HuH-7 (cell line): ENCODE measurements at places on chromosomes 4 and X.

GRCh38 chr4:125573786-125574185, 259.0 kb downstream of the FAT4 start:
- no peak for DNase-seq

- DNase-seq, result peak; percentile 29
Observed at GRCh38 chr4:1246901-1247863, 1.7 kb downstream of the CTBP1 start.

DNA sequence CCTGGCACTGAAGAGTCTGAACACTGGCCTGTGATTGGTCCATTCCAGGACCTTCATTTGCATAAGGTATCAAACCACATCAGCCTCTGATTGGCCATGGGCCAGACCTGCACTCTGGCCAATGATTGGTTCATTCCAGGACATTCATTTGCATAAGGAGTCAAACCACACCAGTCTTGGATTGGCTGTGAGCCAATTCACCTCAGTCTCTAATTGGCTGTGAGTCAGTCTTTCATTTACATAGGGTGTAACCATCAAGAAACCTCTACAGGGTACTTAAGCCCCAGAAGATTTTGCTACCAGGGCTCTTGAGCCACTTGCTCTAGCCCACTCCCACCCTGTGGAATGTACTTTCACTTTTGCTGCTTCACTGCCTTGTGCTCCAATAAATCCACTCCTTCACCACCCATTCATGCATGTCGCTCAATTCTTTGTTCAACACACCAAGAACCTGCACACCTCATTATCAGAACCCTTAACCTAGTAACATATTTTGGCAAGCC, 14.2 kb upstream of the HERC5 start:
- no peak for DNase-seq

DNA sequence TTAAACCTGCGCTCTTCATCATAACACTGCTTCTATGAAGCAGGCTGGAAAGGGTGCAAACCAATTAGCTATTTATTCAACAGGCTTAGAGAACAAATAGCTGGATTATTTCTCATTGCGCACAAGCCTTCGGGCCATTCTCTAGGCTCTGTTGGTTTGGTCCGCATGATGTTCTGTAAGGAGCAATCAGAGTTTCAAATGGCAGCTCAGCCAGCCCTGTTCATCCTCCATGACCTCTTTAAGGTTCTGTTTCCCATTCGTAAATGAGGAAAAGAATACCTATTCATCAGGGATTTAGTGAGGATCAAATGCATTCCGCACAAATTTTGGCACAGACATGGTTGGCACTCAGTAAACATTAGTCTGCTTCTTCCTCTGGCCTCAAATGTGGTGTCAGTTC, 15.5 kb upstream of the GPM6A start:
- no peak for DNase-seq

GRCh38 chr4:95798727-95799126, 41.2 kb upstream of the PDHA2 start:
- DNase-seq, result no peak

DNA sequence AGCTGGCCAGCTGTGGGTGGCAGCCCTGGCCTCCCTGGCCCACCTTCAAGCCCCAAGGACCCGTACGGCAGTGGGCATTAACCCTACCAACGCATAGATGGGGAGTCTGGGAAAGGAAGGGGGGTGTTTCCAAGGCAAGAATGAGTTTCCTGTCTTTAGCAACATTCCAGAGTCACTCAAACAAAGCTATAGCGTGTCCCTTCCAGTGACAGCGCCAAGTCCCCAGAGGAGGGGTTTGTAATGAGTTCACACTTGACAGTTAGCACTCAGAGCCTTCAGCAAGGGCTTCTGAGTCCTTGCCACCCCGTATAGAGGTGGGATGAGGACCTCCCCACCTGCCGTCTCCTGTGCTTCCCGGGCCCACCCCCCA, 1.8 kb downstream of the BGN start:
- DNase-seq, result no peak

DNA sequence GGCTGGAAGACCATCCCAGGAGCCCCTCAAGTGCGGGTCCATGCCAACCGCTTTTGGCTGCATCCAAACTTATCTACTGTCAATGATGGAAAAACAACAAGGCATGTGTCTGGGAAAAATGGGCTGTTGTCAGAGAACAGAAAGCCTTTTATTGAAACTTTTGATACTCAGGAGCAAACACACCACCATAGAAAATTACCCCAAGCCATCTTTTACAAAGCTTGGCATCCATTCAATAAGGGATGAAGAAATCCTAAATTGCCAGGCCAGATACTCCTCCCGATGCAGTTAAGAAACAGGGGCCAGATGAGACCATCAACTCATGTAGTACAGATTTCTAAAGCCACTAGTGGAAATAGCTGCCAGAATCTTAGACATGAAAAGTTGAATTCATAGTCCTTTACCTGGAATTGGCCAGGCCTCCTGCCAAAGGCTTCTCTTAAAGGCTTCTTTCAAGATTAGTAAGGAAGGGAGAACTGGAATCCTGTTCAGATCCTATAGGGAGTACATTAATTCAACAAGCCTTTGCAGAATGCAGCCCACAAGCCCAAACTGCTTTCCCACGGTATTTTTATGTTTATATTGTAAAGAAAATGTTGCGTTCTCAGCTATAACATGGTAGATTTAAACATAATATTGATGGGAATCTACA, 145.4 kb upstream of the MAP3K15 start:
- no peak for DNase-seq

DNA sequence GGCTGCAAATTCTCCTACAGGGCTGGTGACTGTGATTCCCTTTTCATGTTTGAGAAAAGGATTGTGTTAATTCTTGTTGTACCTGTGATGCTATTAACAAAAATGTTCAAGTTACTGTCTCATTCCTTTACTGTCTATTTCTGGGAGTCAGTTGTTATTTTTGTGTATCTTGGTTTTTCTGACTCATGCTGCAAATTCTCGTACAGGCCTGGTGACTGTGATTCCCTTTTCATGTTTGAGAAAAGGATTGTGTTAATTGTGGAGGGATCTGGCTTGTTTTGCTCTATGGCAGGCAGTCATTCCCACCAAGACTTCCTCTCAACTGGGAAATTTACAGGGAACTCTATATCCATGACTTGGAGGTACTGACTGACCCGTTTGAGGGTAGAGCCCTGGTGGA, 693.4 kb upstream of the INTU start:
- DNase-seq, result no peak

GRCh38 chr4:155597933-155598451, 68.7 kb upstream of the GUCY1A1 start:
- DNase-seq, result no peak

GRCh38 chrX:84717343-84717742, 215.1 kb upstream of the HDX start:
- no peak for DNase-seq

- peak; percentile 37 for DNase-seq
Observed at GRCh38 chr4:41358647-41359421, 102.1 kb downstream of the UCHL1 start.

DNA sequence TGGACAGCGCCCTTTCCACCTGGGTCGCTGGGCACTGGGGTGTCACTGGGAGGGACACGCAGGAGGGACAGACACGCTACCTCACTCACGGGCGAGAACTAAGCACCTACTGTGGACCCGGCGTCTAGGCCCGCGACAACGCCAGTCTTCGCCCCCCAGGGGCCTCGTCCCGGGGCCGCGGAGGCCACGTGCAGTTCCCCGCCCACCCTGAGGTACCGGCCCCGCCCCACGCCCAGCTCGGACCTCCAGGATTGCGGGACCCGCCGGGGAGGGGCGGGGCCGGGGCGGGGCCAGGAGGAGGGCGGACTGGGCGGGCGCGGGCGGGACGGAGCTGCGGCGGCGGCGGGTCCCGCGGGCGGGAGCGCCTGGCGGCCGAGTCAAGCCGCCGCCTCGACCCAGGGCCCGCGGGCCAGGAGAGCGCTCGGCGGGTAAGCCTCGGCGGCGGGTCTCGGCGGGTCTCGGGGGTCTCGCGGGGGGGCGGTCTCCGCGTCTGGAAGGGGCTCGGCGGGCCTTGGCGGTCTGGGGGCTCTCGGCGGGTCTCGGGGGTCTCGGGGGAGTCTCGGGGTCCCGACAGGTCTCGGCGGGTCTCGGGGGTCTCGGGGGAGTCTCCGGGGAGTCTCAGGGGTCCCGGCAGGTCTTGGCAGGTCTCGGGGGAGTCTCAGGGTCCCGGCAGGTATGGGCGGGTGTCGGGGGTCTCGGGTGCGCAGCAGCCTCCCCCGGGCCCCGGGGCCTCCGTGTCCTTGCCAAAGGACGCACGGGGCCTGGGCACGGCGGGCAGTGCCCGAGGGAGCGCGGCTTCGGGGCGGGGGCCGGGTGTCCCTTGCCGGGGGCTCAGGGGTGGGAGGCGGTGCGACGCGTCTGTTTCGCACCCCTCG, at the start of gene SH3BP2:
TSS of gene SH3BP2 (plus strand) at position 375 of the 875 bp plus-strand sequence. CDS start 27,533 bp downstream, outside the sequence.
- DNase-seq, result peak; percentile 90

GRCh38 chr4:40621592-40622512, 7.8 kb downstream of the RBM47 start:
- peak; percentile 59 for DNase-seq

DNA sequence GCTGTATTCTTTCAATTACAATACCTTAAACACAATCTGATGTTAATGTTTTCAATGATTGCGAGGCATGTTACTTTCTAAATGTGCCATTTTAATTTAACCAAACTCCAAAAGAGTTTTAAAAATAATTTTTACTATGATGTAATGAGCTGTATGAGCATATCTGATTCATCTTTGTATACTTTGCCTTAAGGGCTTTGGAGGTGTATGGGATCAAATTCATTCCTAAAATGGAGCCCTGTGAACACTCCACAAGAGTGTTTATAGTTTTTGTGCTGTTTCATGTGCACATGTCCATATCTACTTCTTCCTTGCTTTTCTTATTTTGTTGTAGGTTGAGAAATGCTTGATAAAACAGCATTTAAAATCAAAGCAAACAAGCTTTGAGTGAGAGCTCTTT, 82.4 kb downstream of the ATP10D start:
- no peak for DNase-seq

DNA sequence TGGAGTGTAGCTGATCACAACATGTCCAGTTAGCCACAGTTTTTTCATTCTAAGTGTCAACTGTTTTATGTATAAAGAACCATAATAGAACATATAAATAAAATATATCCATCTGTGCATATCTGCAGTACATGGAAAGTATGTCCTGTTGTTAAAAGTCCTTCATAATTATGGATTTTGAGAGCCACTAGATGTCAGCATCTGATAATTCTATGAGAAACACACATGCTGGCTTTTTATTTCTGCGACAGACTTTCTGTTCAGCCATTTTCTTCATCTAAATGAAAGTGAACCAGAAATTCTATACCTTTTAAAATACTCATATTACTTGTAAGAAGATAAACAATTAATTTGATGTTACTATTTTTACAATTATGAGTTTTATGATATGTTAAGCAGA, 251.5 kb downstream of the GPM6A start:
- DNase-seq, result no peak

DNA sequence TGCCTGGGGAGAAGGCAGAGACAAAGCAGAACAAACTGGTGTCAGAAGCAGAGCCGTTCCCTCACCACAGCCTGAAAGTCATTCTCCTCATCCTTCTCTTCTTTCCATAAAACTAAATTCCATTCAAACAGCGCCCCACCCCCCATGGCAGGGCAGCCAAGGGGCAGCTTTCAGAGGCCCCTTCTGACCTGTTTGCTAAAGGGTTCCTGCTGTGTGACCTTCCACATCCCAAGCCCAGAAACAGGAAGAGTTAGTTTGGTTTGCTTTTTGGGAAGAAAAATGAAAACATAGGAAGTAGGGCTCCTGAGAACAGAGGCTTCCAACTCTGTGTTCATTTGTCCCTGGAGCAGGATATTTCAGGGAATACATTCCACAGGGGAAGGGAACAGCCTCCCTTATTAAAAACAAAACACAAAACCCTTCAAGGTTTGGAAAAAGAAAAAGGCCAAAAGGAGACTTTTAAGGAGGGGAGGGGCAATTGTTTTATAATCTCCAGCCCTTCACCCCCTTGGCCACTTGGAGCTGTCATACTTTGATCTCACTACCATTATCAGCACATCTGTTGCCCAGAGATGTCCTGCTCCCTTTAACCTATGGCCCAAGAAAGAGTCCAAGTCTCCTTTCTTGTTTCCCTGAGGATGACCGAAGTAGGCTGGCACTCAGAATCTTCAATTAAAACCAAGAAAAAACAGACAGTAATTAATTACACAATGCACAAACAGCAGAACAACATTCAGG, 25.3 kb downstream of the STARD8 start:
- DNase-seq, result no peak

DNA sequence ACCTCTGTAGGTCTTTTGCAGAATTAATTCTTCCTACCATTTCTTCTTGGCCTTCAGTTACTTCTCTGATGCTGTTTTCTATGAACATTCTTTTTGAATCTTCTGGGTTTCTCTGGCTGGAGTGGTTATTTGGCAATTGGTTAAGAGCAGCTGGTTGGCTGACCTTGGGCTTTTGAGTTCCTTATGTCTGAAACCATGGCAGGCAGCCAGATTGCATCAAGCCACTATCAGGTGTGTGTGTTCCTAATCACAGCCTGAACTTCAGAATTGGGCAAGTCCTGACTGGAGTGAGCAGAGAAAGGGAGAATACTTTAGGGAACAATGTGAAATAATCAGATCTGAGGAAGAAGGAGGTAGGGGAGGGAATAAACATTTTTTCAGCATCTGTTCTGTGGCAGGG, 90.2 kb downstream of the ARHGAP10 start:
- no peak for DNase-seq

- no peak for DNase-seq
Observed at GRCh38 chr4:30153427-30153826, 566.7 kb upstream of the PCDH7 start.

- DNase-seq, result no peak
Observed at GRCh38 chr4:137812258-137812657, 280.0 kb upstream of the PCDH18 start.

- DNase-seq, result no peak
Observed at GRCh38 chrX:37958525-37959211, 47.7 kb upstream of the SYTL5 start.

- DNase-seq, result no peak
Observed at GRCh38 chrX:150372280-150372679, 9.2 kb downstream of the MAMLD1 start.

GRCh38 chrX:115467961-115468360, 93.0 kb upstream of the PLS3 start:
- no peak for DNase-seq
